ENCODE measurements at places on chromosomes 5 and 9.
A peak's percentile ranks its signal among the peaks of the same experiment; 100 is the strongest.

DNA sequence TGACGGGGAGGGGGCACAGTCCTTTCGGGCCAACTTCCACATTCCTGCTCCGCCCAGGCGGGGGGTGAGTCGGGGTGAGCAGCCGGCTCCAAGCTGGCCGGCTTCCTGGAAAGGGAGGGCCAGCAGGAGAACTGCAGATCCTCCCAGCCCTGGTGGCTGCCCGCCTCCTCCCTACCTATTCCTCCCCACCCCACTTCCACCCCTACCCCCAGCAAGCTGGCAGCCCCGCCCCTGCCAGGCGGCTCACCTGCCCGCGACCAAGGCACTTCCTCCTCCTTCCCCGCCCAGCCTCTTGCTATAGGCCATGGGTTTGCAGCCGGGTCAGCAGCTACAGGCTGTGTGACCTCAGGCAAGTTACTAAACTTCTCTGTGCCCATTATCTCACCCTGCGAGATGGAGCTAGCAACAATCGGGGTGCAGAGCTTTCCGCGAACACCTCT, 5.6 kb upstream of the IRF1 start:
- peak; percentile 97 for DNase-seq

GRCh38 chr5:108531367-108532128, 149.7 kb upstream of the FBXL17 start:
- no peak for DNase-seq

- no peak for DNase-seq
These were observed 19.8 kb upstream of the ITGA1 start for GRCh38 chr5:52767766-52768480.

DNA sequence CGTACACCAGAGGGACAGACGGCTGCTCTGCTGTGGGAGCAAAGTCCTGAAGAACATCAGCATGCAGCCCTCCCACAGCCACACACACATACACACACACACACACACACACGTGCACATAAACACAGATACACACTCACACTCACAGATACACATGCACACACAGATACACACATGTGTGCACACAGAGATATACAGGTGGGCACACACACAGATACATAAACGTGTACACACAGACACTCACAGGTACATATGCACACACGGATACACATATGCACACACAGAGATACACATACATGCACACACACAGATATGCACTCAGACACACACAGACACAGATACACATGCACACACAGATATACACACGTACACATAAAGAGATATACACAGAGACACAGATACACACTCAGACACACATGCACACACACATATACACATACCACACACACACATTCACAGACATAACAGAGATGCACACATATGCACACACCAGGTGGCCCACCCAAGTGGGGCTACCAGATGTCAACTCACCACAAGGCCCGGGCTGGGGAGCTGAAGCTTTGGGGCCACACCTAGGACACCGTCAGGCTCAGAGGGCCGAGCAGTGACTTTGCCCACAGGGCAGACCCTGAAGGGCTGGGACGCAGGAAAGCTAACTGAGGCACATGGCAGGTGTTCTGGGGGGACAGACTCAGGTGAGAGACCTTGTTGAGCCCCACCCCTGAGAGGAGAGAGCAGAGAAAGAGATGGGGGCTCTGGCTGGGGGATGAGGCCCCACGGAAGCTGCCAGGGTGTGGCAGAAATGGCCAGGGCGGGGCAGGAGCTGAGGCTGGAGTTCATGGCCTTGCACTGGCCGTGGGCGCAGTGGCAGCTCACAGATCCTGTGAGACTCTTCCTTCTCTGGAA, 148.6 kb upstream of the PPP1R26 start:
- DNase-seq = no peak

DNA sequence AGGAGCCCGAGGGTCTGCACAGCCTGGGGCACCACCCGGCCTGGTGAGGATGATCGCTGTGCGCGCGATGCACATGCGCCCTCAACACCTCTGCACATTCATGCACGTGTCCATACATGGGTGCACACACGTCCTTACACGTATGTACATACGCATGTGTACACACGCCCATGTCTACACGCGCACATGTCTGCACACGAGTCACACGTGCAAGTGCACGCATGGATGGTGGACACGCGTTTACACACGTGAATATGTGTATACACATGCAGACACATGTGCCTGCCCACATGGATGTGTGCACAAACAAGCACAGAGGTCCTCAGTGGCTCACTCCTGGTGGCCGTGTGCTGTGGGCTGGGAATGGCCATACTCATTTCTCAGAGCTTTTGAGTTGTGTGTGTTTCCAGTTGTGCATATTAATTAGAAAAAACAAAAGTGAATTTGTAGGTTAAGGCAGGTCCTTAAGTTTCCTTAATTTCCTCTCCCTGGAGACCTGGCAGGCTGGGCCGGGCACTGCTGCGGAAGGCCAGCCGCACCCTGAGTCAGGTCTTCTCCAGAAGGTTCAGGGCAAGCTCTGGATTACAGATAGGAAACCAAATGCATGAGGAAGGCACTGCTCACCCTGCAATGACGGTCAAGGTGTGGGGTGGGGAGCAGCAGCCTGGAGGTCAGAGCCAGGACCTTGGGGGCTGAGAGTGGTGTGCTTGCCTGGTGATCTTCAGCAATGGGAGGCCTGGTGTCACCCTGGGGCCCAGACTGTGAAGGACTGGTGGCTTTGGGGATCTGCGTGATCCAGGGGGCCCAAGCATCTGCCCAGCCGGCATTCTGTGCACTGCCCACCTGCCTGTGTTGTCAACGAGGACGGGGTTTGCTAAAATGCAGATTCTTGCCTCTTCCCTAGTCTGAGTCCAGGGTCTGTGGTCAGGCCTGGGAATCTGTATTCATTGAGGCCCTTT, 1.3 kb upstream of the RNU6ATAC start:
- DNase-seq = no peak

GRCh38 chr5:178129296-178129695, 1.5 kb upstream of the RMND5B start:
- no peak for DNase-seq

- no peak for DNase-seq
These were observed 1.6 kb downstream of the AMBP start for GRCh38 chr9:114076237-114077161.

DNA sequence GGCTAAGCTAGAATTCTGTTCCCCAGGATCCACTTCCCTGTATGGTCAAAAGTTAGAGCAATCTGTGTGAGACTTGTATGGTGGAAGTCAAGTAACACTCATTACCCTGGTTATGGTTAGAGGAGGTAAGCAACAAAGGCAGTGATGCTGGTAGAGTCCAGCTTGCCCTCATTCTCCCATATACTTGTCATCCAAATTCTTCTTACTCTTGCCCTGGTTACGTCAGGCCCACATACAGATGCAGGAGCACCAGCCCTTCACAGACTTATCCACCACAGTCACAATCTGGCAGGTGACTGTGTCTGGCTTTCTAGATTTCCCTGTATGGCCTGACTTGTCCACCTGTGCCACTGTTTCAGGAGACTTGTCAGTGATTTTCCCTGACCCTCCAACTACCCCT, 35.4 kb downstream of the PGGT1B start:
- DNase-seq = no peak

DNA sequence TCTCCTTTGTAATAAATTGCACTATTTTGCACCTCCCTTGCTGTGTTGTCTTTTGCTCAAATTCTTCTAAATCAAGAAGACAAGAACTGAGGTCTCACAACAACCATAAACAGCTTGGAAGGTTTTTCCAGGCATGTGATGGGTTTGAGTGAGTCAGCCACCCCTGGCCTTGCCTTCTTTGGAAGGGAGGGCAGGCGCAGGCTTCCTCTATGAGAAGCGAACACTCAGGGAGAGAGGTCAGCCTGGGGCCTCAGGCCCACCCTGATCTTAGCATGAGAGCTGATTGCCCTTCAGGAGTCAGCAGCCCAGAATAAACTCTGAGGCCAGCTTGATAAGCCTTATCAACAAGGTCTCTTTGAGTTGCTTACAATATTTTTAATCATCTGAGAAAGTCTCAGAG, 31.6 kb downstream of the S1PR3 start:
- DNase-seq = peak; percentile 55

- DNase-seq = no peak
These were observed 17.3 kb downstream of the CHD1 start for GRCh38 chr5:98911280-98912040.
